Upper lobe of right lung (tissue), 1 donor: ENCODE measurements at places on chromosomes 4 and X. TPM values are rescaled to one million over a fixed set of nuclear protein-coding genes. Genes with fewer than 3 reads are reported as not detected.

DNA sequence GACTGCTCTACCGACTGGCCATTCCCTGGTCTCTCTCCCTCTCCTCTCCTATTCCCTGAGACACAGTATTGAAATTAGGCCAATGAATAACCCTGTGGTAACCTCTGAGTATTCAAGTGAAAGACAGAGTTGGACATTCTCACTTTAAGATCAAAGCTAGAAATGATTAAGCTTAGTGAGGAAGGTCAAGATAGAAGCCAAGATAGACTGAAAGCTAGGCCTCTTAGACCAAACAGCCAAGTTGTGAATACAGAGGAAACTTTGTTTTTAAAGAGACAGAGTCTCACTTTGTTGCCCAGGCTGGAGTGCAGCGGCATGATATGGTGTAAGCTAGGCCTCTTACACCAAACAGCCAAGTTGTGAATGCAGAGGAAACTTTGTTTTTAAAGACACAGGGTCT is 64.6 kb downstream of the KDM6A start:
- no peak for DNase-seq
- H3K36me3 ChIP-seq, result no peaks in the 10 kb centered on the region
- no peak overlapping the region for H3K27ac ChIP-seq
- H3K4me3 ChIP-seq, result no peak overlapping the region

- no peak for DNase-seq
- H3K36me3 ChIP-seq, result no peaks in the 10 kb centered on the region
- no peak overlapping the region for H3K27ac ChIP-seq
- H3K4me1 ChIP-seq, result no peaks in the 10 kb centered on the region
- H3K27me3 ChIP-seq, result no peaks in the 10 kb centered on the region
These were observed 65.7 kb downstream of the LRBA start for GRCh38 chr4:150949342-150949741.

- DNase-seq, result no peak
- H3K27me3 ChIP-seq, result no peaks in the 10 kb centered on the region
- H3K4me1 ChIP-seq, result no peaks in the 10 kb centered on the region
- no peak overlapping the region for H3K4me3 ChIP-seq
- no peak overlapping the region for H3K27ac ChIP-seq
These were observed 355.0 kb upstream of the EMCN start for GRCh38 chr4:100872811-100873210.

GRCh38 chrX:93874554-93874953 is 200.5 kb downstream of the FAM133A start:
- DNase-seq, result no peak
- no peaks in the 10 kb centered on the region for H3K36me3 ChIP-seq
- H3K27ac ChIP-seq, result no peak overlapping the region
- H3K27me3 ChIP-seq, result no peaks in the 10 kb centered on the region
- no peaks in the 10 kb centered on the region for H3K4me1 ChIP-seq

DNA sequence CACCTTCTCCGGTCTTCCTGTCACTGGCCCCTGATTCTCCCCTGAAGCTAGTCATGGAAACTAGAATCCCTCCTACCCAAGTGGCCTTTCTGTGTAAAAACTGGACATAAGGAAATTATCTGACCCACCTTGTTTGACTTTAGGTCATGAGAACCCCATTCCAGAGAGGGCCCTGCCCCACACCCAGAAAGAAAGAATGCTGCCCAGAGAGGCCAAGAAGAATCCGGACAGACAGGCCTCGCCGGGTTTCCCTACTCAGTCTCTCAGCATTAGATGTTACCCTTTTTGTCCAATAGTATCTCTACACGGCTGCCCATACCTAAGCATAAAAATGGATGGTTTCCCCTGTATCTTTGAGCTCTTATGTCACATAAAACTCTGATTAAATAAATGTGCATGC is 83.3 kb upstream of the HELT start:
- DNase-seq, result no peak
- no peaks in the 10 kb centered on the region for H3K4me1 ChIP-seq
- peaks cover 6% of the 10 kb centered on the region for H3K27me3 ChIP-seq
- no peak overlapping the region for H3K27ac ChIP-seq

DNA sequence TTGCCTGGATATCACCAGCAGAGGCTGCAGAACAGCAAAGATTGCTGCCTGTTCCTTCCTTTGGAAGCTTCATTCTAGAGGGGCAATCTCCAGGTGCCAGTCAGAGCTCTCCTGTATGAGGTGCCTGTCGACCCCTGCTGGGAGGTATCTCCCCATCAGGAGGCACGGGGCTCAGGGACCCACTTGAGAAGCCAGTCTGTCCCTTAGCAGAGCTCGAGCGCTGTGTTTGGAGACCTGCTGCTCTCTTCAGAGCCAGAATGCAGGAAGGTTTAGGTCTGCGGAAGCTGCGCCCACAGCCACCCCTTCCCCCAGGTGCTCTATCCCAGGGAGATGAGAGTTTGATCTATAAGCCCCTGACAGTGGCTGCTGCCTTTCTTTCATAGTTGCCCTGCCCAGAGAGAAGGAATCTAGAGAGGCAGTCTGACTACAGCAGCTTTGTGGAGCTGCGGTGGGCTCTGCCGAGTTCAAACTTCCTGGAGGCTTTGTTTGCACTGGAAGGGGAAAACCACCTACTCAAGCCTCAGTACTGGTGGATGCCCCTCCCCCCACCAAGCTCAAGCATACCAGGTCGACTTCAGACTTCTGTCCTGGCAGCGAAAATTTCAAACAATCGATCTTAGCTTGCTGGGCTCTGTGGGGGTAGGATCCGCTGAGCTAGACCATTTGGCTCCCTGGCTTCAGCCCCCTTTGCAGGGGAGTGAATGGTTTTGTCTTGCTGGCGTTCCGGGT is 57.9 kb downstream of the DKK2 start:
- H3K36me3 ChIP-seq, result no peaks in the 10 kb centered on the region
- H3K4me1 ChIP-seq, result no peaks in the 10 kb centered on the region
- no peak overlapping the region for H3K27ac ChIP-seq
- H3K4me3 ChIP-seq, result no peak overlapping the region
- H3K27me3 ChIP-seq, result no peaks in the 10 kb centered on the region

DNA sequence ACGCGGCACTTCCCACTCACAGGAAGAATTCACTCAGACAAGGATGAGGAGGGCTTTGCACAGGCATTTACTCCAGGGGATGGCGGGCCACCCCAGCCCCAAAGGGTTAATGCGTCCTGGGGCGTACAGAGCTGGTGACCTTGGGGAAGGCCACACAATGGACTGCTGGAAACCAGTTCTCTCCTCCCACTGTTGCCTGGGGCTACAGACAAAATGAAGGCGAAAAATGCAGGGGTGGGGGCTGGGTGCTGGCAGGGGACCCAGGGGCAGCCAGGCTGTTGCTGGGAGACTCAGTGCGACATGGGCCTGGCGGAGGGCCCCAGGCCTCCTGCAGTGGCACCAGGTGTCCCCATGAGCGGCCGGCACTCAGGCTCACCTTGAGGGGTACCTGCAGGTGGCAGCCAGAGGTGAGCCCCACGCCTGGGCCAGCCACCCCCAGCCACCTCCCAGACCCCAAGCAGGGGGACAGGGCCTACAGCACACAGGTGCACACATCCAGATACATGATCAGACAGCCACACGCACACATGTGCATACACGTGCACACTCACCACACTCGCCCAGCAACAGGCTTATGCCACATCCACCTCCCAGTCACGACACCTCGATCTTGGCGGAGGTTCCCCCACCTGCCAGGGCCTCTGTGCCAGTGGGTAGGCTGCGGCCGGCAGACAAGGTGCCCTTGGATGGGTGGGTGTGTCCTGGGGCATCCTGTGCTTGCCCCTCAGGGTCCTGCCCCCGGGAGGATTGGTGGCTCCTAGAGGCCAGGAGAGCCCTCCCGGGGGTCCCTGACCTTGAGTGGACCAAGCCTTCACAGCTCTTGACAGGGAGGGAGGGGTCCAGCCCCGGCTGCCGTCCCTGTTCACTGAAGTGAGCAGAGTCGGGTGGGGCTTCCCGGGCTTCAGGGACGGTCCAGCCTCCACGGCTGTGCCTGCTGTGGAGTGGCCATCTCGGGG is 13.1 kb downstream of the NAT8L start:
- no peaks in the 10 kb centered on the region for H3K36me3 ChIP-seq
- H3K4me1 ChIP-seq, result no peaks in the 10 kb centered on the region
- no peak overlapping the region for H3K4me3 ChIP-seq
- H3K27ac ChIP-seq, result no peak overlapping the region
- H3K27me3 ChIP-seq, result no peaks in the 10 kb centered on the region

DNA sequence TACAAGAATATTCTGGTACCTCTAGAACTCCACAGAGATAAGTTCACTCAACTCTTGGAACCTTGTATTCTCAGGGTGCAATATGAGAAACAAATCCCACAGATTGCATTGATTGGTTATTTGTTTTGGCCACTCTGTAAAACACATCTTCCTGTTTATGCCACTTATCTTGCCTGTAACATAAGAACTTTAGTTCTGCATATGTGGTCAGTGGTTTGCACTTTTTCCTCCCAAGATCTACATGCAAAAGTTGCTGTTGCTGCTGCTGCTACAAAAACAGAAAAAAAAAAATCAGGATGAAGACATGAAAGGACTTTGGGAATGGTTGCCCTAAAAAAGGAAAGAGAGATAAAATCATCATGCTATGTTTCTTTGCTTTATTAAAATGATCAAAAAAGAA is 9.6 kb downstream of the ODAPH start:
- H3K27me3 ChIP-seq, result no peaks in the 10 kb centered on the region
- H3K36me3 ChIP-seq, result no peaks in the 10 kb centered on the region
- no peak overlapping the region for H3K4me3 ChIP-seq
- no peak for DNase-seq
- no peak overlapping the region for H3K27ac ChIP-seq
- peaks cover 8% of the 10 kb centered on the region for H3K4me1 ChIP-seq

DNA sequence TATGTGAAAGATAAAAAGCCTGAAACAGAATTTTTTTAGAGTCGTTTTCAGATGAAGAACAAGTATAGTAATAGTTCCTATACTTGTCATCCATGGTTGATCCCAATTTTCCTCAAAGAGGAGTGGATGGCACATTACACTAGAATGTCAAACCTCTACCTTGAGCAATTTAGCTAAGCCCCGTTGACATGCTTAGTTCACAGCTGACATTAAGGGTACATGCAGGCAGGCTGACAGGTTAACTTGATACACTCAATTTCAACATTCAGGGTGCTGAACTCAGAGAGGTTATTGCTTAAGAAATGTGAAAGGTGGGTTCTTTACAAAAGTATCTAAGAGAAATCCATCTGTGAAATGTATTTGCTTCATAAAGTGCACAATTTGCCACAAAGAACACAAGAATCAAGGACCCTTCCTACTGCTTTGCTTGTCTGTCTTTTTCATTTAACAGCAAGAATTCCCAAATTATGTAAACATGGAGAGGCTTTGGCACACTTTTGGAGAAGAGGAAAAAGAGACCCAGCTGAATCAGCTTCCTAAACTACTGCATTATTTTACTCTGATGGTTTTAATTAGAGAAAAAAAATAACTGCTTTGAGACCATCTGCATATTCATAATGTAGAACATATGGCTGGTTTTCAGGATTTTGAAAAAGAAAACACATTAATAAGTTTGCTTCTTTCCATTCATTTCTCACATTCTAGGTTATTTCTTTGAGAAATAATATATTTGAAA is 122.5 kb upstream of the DDIT4L start:
- DNase-seq, result no peak
- no peaks in the 10 kb centered on the region for H3K36me3 ChIP-seq
- H3K4me1 ChIP-seq, result no peaks in the 10 kb centered on the region
- H3K4me3 ChIP-seq, result no peak overlapping the region

GRCh38 chr4:14596904-14597303 is 405.4 kb upstream of the CPEB2 start:
- H3K4me3 ChIP-seq, result no peak overlapping the region
- no peaks in the 10 kb centered on the region for H3K4me1 ChIP-seq
- no peak overlapping the region for H3K27ac ChIP-seq

DNA sequence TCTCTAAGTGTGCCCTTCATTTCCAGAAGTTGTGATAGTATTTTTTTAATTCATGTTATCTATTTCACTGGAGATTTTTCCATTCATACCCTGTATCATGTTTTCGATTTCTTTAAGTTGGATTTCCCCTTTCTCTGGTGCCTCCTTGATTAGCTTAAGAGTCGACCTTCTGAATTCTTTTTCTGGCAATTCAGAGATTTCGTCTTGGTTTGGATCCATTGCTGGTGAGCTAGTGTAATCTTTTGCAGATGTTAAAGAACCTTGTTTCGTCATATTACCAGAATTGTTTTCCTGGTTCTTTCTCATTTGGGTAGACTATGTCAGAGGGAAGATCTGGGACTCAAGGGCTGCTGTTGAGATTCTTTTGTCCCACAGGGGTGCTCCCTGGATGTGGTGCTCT is 9.1 kb upstream of the SH3BP2 start:
- H3K27ac ChIP-seq, result no peak overlapping the region
- no peaks in the 10 kb centered on the region for H3K36me3 ChIP-seq
- peaks cover 17% of the 10 kb centered on the region for H3K4me1 ChIP-seq
- H3K27me3 ChIP-seq, result no peaks in the 10 kb centered on the region
- DNase-seq, result no peak

GRCh38 chrX:63718010-63718694 is 66.9 kb downstream of the ARHGEF9 start:
- no peak for DNase-seq
- H3K27ac ChIP-seq, result no peak overlapping the region
- no peaks in the 10 kb centered on the region for H3K4me1 ChIP-seq
- H3K4me3 ChIP-seq, result no peak overlapping the region

DNA sequence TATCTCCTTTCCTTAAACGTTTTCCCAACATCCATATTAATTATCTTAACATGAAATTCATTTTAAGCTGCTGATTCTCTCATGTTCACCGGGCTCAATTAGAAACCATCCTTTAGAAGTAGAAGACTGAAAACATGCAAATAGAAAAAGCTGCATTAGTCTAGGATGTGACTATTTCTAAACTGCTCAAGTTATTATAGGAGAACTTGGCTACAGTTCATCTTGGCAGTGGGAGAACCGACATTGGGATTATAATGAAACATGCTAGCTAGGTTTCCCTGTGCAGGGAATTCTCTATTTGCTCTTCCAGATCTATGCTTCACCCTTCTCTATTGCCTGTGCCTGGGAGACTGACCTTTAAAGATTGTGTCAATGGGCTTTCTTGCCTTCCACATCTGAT is 151.0 kb upstream of the PPARGC1A start:
- no peaks in the 10 kb centered on the region for H3K4me1 ChIP-seq
- no peak overlapping the region for H3K4me3 ChIP-seq
- H3K27me3 ChIP-seq, result no peaks in the 10 kb centered on the region
- no peak for DNase-seq
- H3K27ac ChIP-seq, result no peak overlapping the region
- H3K36me3 ChIP-seq, result no peaks in the 10 kb centered on the region

ATP8A1 gene
- 79.3 TPM for total RNA-seq

TIGD4 gene
- total RNA-seq, result not detected

PASD1 gene
- total RNA-seq, result not detected
